ENCODE measurements at places on chromosomes 1 and 21.

- DNase-seq: peak; percentile 60
Observed at GRCh38 chr1:227945891-227946623, 1.7 kb downstream of the WNT9A start.

DNA sequence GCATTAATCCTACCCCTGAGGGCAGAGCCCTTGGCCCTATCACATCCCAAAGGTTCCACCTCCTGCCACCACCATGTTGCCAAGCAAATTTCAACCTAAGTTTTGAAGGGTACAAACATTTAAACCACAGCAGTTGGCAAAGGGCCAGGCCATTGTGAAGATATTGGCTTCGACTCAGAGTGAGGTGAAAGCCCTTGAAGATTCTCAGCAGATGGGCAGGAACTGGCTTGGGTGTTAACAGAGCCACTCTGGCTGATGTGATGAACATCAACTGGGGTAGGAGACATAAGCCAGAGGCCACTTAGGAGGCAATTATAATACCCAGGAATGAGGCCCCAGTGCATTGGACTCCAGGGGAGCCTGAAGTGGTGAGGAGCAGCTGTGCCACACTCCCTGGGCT lies 207.7 kb upstream of the KAZN start:
- DNase-seq: no peak

DNA sequence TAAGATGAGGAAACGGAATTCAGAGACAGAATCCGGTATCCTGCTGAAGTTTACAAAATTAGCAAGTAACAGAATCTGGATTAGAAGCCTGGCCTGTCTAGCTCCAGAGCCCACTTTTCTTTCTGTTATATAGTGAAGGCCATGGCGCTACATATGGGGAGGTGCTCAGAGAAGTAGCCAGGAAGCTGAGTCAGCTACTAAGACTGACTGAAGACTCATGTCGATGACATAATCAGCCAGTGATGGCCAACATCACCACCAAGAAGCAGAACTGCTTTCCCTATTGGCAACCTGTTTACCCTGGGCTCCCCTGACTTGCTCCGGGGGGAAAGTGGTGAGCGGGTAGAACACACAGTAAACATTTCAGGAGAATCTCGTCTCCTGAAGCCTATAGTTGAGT lies 18.8 kb downstream of the LRRC52 start:
- peak; percentile 29 for DNase-seq

GRCh38 chr1:212152308-212152693 lies 116.8 kb downstream of the DTL start:
- DNase-seq: no peak

DNA sequence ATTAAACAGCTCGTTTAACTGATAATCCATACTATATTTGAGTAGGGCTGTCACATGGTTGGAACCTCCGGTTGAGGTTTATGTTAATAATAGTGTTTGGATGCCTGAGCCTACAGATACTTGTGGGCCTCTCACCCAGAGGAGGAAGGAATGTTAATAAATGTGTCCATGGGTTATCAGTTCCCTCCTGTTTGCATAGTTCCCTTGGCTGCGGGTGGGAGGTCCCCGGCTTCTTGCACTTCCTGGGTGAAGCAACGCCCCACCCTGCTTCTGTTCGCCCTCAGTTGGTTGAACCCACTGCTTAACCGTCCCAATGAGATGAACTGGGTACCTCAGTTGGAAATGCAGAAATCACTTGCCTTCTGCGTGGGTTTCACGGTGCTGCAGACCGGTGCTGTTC lies 23.6 kb upstream of the GBP1 start:
- DNase-seq: no peak

DNA sequence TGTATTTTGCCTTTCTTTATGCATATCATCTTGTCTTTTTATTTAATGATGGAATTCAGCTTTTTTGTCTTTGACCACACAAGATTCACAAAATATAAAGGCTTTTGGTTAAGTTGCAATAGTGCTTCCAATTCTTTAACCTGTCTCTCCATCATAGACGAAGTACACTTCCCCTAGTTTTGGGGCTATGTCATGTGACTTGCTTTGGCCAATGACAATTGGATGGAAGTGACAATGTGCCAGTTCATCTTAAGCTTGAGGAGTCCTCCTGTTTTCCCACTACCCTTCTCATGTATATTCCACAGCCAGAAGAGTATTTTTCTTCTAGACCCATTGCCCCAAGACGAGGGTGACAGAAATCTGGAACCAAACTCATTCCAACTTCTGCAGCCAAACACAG lies 419.6 kb upstream of the BRINP3 start:
- no peak for DNase-seq

GRCh38 chr1:28359592-28360239 lies 9.8 kb upstream of the PHACTR4 start:
- peak; percentile 59 for DNase-seq

- no peak for DNase-seq
Observed at GRCh38 chr1:246095443-246095842, 411.6 kb downstream of the SMYD3 start.

Measured in HCEC 1CT (cell line).